NCI-H2081 (cell line): ENCODE measurements at places on chromosomes 2 and 18.

DNA sequence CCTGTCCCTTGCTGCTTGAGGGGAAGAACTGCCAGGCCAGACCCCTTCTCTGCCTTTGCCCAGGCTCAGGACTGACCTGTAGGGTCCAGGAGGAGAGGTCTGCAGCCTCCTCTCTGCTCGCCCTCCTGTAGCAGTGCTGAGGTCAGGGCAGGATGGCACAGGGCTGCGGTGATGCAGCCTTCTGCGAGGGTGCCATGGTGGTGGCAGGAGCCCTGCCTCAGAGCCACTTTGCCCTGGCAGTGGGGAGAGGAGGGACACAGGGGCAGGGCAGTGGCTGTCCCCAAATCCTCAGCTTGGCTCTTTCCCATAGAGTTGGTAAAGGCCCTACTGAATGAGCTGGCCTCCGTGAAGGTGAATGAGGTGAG lies 884 bp downstream of the PROM2 start:
- DNase-seq: no peak

GRCh38 chr18:5413447-5413846 lies 117.9 kb upstream of the ZBTB14 start:
- no peak for DNase-seq

- no peak for DNase-seq
These were observed 721.0 kb upstream of the PKDCC start for GRCh38 chr2:41326851-41327250.

GRCh38 chr2:145036421-145037011 lies 516.6 kb upstream of the ZEB2 start:
- DNase-seq: no peak

GRCh38 chr2:79087785-79088364 lies at the start of gene REG1B:
Gene REG1B (minus strand): TSS chr2:79087993. CDS start chr2:79087612, 381 bp downstream.
- no peak for DNase-seq

GRCh38 chr2:70608373-70608772 lies 54.7 kb upstream of the TGFA start:
- DNase-seq: no peak

- no peak for DNase-seq
These were observed 14.8 kb upstream of the COLEC12 start for GRCh38 chr18:515156-515815.

- DNase-seq: no peak
These were observed 4.2 kb downstream of the TEX51 start for GRCh38 chr2:126902859-126903258.

DNA sequence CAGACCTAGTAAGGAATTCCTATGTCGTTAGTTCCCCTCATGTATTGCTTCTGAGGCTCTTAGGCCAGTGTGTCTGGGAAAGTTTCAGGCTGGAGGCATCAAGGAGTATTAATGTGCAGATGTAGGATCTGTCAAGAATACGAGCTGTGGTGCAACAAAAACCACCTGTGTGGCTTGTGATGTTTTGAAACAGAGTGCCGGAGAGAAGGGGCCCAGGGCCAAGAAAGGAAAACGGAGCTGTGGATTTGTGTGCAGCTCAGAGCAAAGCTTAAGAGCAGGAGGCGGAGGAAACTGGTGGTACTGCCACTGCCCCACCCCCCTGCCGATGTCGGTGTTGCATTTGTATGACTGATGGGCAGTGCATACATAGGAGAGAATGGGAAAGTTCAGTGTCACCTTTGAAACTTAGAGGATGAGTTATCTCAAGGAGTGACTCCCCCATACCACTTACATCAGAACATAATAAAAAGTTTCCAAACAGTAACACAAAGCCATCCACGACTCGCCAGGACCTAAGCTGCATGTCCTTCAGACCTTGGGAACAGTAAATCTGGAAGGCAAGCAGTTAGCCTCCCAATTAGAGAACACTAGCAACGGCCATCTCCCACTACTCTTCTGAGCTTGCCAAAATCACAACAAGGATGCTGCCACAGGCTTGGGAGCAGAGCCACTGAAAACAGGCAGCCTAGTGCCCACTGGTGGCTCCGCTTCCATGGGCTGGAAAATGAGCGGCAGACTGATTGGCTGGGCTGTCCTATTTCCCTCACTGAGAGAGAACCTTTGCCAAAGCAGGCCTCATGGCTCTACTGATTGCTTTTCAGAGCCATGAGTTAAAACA lies 152.7 kb upstream of the NT5C1B start:
- no peak for DNase-seq

DNA sequence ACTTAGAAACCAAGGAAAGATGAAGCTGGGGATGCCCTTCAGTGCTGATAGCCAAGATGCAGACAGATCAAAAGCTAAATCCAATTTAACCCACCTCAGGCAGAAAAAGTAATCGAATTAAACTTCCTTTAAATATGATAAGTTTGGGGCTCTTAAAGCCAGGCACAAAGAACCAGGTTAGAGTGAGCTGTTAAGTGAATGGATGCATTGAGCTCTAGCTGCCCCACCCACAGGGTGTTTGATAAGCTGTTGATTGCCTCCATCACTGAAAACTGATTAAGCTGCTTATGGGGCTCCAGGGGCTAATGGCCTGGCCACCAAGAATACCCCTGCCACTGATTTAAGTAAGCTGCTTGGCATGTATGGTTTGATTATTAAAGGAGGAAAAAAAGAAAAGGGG lies 119.8 kb downstream of the PLEKHM3 start:
- DNase-seq: no peak

DNA sequence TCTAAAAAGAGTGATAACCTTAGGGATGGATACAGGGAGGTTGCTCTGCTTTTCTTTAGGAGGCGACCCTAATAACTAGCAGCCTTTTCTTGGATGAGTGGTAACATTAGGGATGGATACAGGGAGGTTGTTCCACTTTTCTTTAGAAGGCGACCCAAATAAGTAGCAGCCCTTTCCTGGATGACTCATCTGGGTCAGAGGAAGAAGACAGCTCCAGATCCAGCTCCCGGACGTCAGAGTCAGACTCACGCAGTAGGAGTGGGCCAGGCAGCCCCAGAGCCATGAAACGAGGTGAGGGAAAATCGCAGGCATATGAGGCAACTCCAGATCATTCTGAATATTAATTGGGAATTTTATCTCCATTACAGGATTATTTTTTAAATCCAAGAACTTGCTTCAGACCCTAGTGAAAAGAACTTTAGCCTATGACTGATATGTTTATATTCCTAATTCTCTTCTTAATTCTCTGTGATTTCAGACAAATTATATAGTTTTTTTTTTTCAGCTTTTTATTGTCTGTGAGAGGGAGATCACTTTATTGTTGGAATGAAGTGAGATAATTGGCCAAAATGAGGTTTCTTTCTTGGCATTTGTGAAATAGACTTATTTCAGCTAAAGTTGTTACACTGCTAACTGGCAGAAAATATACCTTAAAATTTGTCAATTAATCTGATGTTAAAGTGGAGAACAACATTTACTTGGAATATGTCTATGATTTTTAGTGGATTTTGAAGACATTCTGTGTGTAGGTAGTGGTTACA lies 31.2 kb upstream of the C1GALT1C1L start:
- no peak for DNase-seq
